Fibroblast of skin of scalp (primary cell): ENCODE measurements at places on chromosomes 4 and X.

GRCh38 chr4:56755901-56756300, 65.6 kb downstream of the SPINK2 start:
- peak; percentile 23 for DNase-seq

GRCh38 chrX:100449696-100450608, 39.9 kb upstream of the PCDH19 start:
- DNase-seq: peak; percentile 0

GRCh38 chrX:70970482-70970995, 39.6 kb upstream of the SLC7A3 start:
- DNase-seq: peak; percentile 14

DNA sequence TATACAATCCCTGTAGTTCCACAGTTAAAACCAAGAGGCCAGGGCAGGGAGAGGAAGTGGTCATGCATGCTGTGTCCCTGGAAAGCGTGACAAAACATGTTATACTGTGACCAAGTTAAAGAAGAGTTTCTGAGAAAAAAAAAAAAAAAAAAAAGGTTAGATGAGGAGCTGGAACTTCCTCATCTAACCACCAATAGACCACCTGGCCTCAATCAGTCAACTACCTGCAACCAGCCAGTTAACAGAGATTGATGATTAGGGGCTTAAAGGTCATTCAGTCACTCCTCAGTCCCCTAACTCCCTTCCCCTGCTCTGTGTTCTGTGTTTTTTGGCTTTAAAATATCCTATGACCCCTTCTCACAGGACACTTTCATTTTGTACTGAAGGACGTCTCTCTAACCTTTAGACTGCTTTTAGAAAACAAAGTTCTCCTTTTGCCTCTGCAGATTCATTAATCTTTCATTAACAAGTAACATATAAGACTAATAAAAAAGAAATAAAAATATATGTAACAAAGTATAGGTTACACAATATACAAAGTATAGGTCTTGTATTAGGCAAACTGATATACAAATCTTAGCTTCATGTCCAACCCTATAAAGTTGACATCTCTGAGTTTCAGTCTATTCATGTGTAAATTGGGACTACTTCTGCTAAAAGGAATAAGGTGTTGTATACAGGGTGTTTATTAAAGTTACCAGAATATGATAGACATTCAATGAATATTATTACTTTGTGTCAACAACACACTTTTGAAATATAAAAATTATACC, 179.1 kb upstream of the NDST4 start:
- no peak for DNase-seq

DNA sequence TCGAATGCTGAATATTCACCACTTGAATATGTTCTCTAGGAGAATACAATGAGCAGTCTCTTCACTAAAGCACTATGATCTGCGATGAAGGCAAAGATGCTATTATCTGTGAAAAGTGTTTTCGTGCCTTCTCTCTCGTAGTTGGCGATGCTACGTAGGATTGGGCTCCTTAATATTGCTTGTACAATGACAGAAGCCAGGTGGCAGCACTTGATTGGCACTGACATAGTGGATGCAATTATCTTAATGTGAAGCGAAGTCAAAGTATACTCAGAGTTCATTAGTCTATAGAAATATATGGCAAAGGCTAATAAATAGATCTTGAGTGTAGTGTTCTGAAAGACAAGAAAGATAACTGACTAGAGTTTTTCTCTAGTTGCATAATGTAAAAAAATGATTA, 1135.7 kb upstream of the AGA start:
- no peak for DNase-seq

- DNase-seq: no peak
Observed at GRCh38 chr4:55906989-55907388, 41.8 kb upstream of the CEP135 start.

- DNase-seq: no peak
Observed at GRCh38 chr4:104446431-104447278, 48.0 kb downstream of the CXXC4 start.

DNA sequence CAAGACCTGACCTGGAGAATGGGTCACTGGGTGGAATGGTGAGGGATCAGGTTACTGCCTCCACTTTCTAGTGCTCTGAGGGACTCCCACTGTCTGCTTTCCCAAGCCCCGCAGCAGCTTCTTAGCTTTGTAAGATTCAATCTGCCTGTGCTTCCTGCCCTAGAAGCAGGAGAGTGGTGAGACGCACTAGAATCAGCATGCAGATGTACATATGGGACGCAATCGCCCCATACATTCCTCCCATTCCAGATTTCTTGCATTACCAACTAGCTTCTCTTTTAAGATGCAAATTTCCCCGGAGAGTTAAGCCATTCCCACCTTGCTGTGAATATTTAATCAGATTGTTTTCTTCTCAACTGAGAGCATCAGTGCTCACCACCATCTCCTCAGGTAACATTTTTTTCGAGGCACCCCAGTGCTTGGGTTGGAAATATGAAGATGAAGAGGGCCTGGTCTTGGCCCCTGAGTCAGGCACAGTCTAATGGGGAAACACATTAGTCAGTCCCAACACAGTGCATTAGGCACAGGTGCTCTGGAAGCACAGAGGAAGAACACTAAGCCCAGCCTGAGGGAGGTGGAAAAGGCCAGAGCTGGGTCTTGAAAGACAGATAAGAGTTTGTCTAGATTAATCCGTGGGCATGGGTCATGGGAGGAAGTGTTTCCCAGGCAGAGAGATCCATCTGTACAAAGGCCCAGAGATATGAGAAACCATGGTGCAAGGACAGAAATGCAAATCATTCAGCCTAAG, 66.7 kb upstream of the PRPS1 start:
- DNase-seq: peak; percentile 71

GRCh38 chr4:14178421-14178820, 550.9 kb upstream of the BOD1L1 start:
- no peak for DNase-seq

DNA sequence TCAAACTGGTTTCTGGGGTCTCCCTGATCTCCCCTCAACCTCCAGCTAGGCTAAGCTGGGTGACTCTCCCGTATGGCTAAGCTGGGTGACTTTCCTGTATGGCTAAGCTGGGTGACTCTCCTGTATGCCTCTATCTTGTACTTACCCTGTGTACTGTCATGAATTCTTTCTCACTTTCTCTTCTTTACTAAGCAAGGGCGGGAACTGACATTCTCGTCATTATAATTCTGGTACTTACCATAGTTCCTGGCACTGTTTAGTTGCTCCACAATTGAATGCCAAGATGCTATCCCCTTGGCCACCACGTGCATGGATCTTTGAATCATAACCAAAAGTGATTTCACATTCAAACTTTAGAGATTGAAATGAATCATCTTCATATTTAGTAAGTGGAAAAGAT, 8.8 kb downstream of the INTU start:
- DNase-seq: peak; percentile 59

GRCh38 chr4:170423137-170423536, 333.4 kb upstream of the AADAT start:
- peak; percentile 97 for DNase-seq

- no peak for DNase-seq
Observed at GRCh38 chrX:19807414-19807813, 80.0 kb downstream of the SH3KBP1 start.

GRCh38 chr4:173124209-173124865, 44.3 kb upstream of the GALNT7 start:
- no peak for DNase-seq

DNA sequence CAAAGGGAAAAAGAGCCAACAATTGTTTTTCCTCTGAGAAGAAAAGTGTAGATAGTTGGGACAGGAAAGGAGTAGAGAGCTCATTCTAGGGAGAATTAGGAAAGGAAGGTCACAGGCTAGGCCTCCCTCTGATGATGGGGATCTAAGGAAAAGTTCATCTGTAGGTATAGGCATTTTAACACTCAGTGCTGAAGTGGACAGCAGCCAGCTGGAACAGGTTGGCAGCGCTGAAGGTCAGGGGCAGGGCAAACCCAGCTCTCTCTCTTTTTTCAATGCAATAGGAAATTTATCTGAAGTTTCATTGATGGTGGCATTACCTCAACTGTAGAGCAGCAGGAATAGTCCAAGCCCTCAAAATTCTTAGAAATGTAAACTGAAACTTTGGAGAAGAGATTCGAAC, 98.5 kb upstream of the ETNPPL start:
- DNase-seq: peak; percentile 29

DNA sequence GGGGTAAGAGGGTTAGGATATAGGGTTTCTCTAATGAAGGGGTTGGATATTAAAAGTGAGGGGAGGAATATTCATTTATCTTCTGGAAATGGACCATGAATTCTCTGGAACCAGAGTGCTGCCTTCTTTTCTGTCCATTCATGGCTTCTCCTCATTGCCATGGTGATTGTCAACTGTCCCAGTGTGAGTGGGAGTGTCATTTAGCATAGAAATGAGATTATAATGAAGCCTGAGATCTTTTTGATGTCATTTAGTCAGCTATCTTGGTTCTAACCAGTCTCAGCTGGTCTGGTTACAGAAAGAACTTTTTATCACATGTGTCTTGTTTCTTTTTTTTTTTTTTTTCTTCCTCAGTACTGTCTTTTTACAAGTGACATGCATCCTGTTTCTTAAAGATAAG, 497.3 kb upstream of the PITX2 start:
- no peak for DNase-seq

DNA sequence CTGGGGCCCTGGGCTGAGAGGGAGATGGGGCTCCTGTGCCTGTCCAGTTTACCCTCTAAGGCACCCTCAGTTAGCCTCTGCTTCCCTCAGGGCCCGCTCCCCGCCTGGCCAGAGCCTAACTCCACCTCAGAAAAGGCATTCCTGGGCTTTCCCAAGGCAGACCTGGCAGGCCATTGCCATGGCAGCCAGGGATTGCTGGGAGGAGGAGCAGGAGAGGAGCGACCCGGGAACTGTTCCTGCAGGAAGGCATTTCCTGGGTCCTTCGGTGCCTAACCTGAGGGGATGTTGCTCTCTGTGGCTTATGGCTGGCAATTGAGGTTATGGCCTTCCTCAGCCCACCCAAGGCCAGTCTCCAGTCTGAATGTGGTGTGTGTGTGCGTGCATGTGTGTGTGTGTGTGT, 131.3 kb downstream of the PJA1 start:
- DNase-seq: no peak

DNA sequence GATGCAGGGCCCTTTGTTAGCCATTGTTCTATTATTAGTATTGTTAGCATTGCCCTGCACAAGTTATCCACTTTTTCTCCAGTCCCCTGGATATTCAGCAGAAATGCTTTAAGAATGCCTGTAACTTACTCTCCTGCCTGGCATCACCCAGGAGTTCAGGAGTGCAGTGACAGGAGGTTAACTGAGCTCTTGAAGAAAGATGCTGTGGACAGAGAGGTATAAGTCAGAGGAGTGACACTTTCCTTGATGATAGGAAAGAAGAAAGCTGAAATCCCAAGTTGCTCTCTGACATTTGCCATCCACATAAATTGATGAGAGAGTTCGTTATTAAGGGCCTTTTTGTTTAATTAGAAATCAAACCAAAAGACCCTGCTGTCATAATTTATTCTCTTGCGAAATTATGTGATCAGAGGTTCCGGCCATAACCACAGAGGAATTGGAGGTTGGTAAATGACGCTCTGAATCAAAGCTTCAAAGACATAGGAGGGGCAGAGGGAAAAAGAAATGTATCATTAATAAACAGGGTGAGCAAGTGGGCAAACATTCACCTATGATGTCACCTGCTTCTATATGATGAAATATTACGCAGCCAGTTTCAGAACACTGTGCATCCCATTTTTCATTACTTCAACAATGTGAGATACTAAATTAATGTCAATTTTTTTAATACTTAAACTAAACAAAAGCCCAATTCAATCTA, 230.2 kb upstream of the JADE1 start:
- DNase-seq: no peak

- DNase-seq: no peak
Observed at GRCh38 chrX:136555694-136556093, 23.7 kb downstream of the VGLL1 start.

- DNase-seq: peak; percentile 68
Observed at GRCh38 chrX:19893727-19894126, 6.3 kb upstream of the SH3KBP1 start.

GRCh38 chr4:141352909-141353525, 132.3 kb downstream of the ZNF330 start:
- peak; percentile 93 for DNase-seq

DNA sequence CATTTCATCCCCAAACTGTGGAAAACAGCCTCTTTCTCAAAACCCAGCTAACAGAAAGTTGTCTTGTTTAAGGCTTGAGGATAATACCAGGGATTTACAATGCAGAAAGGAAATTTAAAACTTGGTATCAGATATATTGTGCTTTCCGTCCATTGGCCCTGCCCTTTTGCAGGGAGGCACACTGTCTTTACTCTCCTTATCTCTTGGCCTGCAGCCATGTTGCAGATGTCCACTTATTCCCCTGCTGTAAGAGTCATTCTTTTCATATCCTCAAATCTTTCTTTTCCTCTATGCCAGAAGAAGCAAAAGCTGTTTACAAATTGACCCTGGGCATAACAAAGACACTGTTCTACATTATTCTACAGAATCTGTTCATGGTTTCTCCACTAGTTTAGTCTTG, 75.6 kb upstream of the DYNLT3 start:
- DNase-seq: no peak

DNA sequence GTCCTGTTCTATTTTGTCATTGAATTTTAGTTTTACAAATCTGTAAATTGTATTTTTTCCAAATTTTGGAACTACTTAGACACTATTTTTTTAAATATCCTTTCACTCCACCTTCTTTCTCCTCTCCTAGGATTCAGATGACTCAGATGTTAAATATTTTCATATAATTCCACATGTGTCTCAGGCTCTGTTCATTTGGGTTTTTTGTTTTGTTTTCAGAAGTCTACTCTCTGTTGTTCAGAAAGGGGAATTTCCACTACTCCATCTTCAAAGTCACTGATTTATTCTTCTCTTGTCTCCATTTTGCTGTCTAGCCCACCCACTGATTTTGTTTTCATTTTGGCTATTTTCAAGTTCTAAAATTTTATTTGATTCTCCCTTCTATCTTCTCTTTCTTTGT, 264.0 kb upstream of the SLIT2 start:
- peak; percentile 80 for DNase-seq

GRCh38 chrX:51608126-51608525, 10.6 kb downstream of the CENPVL3 start:
- peak; percentile 18 for DNase-seq

GRCh38 chr4:83536362-83537272, 709 bp downstream of the GPAT3 start:
- DNase-seq: no peak

- DNase-seq: peak; percentile 86
Observed at GRCh38 chrX:132909643-132910042, 48.8 kb downstream of the HS6ST2 start.

GRCh38 chrX:96907516-96908272, 24.0 kb downstream of the RPA4 start:
- DNase-seq: no peak

- no peak for DNase-seq
Observed at GRCh38 chr4:7823416-7823824, 116.2 kb downstream of the AFAP1 start.

DNA sequence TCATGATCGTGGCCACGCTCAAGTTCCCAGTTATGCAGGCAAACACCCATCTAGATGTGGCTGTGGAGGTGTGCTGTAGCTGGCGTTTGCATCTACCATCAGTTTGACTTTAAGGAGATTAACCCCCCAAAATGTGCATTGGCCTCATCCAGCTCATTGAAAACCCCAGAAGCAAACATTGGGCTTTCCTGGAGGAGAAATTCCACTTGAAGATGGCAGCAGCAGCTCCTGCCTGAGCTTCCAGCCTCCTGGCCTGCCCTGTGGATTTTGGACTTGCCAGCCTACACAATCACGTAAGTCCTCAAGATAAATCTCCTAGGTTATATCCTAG, 30.2 kb upstream of the SLC25A6 start:
- DNase-seq: no peak

- DNase-seq: peak; percentile 19
Observed at GRCh38 chrX:78029663-78030062, 60.2 kb upstream of the PGAM4 start.

- peak; percentile 17 for DNase-seq
Observed at GRCh38 chr4:145048817-145049216, 49.2 kb downstream of the ANAPC10 start.

GRCh38 chr4:123675567-123675966, 279.0 kb downstream of the SPRY1 start:
- DNase-seq: no peak
